Hindlimb muscle (tissue), 1 donor: ENCODE measurements at places on chromosomes 6 and 20.

DNA sequence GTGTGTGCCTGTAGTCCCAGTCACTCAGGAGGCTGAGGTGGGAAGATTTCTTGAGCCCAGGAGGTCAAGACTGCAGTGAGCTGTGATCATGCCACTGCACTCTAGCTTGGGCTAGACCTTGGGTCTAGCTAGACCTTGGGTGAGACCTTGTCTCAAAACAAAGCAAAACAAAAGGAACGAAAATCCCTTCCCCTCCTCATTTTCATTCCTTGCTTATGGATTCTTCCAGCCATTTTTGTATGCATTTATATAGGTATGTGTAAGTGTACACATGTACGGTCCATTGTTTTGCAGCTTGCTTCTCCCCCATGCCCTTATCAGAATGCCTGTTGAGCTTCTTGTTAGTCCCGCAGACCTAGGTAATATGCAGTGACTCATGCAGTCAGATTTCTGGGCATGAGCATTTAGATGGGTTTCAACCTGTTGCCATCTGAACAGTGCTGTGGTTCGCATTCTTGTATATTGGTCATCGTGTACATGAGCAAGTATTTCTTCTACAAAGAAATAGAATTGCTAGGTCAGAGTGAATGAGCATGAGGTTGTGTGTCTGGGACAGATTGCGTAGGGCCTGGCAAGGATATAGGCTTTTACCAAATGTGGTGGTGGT lies 73.2 kb downstream of the ATRN start:
- DNase-seq = no peak

- no peak for DNase-seq
Observed at GRCh38 chr6:166465003-166465399, 82.3 kb upstream of the MPC1 start.

GRCh38 chr6:25715794-25716193 lies 38.7 kb upstream of the SLC17A4 start:
- DNase-seq = no peak

DNA sequence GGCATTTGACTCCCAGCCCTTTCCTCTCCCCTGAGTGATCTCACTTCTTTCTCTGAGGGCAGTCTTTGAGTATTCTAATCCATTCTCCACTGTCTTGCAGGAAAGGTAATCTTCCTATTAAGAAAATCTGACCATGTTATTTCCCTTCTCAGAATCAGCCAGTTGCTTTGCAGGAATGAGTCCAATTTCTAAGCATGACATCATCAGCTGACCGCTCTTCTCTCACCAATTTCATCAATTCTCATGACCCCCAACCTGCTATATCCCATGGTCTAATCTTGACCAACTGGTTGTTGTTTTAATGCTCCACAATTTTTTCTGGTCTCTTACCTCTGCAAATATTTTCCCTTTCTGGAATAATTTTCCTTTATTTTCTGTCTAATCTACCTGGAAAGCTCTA lies 73.4 kb downstream of the FAM229B start:
- DNase-seq = no peak

DNA sequence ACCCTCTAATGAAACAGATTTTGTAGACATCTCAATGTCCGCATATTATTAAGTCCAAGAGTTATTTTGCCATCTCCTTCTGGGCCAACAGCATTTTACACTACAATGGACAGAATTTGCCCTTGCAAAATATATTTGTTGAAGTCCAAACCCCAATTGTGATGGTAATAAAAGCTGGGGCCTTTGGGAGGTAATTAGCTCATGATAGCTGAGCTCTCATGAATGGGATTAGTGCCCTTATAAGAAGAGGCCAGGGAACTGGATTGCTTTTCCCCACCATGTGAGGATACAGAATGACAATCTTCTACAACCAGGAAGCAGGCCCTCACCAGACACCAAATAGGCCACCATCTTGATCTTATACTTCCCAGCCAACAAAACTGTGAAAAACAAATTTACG lies 44.9 kb upstream of the MTRF1L start:
- DNase-seq = no peak

GRCh38 chr6:135066397-135066796 lies 11.8 kb upstream of the HBS1L start:
- no peak for DNase-seq

DNA sequence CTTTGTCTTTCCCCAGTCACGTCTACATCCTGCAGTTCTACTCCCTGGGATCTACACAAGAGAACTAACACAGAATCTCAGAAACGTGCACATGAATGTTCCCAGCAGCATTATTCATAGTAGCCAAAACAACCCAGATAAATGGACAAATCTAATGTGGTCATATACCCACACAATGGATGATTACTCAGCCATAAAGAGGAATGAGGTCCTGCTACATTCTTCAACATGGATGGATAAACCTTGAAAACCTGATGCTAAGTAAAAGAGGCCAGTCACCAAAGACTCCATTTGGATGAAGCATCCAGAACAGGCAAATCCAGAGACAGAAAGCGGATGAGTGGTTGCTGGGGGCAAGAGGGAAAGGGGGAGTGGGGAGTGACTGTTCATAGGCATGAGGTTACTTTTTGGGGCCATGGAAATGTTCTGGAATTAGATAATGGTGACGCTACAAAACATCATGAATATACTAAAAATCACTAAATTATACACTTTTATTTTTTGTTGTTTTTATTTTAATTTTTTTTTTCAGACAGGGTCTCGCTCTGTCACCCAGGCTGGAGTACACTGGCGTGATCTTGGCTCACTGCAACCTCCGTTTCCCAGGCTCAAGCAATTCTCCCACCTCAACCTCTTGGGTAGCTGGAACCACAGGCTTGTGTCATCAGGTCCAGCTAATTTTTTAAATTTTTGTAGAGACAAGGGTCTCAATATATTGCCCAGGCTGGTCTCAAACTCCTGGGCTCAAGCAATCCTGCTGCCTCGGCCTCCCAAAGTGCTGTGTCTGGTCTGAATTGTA lies 50.8 kb upstream of the DSN1 start:
- no peak for DNase-seq

DNA sequence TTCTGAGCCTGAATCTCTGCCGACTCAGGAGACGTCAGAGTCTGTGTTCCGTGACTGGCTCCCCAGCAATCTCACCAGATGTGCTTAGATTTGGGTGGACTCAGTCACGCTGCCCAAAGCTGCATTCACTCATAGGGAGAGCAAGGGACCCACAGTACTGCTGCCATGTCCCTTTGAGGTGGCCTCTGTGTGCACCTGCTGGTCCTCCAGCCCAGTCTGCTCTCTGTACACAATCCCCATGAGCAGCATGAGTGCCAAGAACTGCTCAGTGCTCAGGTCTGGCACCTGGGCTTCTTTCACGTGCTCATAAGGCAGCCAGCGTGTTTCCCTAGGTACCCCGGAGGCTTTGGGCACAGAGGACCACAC lies 44.2 kb upstream of the TIAM2 start:
- DNase-seq = no peak
